ENCODE measurements at places on chromosomes 1 and 21. TPM values are rescaled to one million over a fixed set of nuclear protein-coding genes. Genes with fewer than 3 reads are reported as not detected.

C1orf87 gene
- total RNA-seq: not detected

- ATAC-seq: peak; percentile 12
Observed at GRCh38 chr1:54485416-54485815, 62.6 kb upstream of the ACOT11 start.

IL24 gene
- 0.12 TPM for total RNA-seq

ZNF691 gene
- total RNA-seq: 3.9 TPM

ZBTB8A gene
- total RNA-seq: 3.1 TPM

DNA sequence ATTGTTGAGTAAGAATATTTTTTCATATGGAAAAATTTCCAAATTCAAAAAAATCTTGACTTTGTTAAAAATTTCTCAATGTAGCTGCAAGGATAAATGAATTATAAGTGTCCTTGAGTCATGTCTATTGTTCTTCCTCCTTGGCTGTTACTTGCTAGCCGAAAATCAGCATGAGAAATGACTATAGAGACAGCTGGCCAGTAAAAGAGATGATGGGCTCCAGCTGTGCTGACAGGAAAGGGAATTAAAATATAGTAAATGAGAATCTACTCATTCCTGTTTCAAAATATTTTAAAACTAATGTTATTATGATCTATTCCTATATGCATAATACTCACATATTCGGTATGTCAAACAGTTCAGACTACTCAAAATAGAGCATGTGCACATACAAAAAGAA is 1292.6 kb downstream of the BRINP3 start:
- ATAC-seq: no peak

GRCh38 chr1:74474585-74474984 is 37.8 kb downstream of the LRRC53 start:
- ATAC-seq: no peak

DNA sequence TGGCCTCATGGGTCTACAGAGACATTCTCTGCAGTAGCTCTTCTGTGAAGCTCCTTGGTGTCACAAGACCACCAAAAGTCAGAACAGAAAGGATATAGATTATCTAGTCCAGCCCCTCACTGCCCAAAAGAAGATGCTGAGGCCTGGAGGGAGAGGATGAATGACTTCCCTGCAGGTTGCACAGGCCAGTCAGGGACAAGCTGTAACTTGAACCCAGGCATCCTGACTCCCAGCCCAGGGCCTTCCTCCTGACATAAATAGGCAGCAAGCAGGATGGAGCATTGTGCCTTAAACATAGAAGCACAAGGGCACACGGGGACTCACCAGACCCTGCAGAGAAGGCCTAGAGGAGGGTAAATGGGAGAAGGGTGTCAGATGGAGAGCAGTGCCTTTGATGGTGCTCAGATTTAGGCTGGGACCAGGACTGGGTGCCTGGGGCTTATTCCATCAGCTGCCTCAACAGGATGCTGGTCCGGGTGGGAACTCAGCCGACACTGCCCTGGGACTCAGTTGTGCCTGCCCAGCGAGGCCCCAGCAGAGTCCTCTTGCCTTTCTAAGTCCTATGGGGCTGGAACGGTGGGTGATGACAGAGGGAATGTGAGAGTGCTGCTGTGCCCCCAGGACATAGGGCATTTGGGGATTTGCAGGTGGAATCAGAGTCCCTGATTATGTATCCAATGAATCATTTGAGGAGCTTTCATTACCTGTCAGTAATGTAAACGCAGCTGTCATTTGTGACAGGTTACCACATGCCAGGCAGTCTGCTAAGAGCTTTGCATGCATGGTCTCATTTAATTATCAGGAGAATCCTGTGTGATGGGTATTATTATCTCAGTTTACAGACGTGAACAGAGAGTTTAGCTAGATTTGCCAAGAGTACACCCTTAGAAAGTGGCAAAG is 13.2 kb downstream of the S100A7A start:
- ATAC-seq: peak; percentile 70
